ENCODE measurements at places on chromosomes 4 and X.

GRCh38 chr4:174604198-174604597 is 81.9 kb upstream of the HPGD start:
- DNase-seq: no peak

DNA sequence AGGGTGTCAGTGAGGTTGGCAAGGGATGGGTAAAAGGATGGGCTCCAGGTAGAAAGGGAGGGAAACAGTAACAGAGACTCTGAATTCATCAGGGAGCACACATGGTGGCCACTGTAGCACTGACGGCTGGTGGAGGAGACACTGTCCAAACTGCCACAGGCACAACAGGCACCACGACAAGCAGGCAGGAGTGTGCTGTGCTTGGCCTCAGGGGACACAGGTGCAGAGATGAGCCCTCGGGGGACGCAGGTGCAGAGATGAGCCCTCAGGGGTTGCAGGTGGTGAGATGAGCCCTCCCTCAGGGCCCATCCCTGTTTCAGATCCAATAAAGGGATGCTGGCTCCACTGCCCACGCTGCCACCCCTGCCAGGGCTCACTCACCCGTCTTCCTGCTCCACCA is 7.6 kb downstream of the PDE6B start:
- no peak for DNase-seq

DNA sequence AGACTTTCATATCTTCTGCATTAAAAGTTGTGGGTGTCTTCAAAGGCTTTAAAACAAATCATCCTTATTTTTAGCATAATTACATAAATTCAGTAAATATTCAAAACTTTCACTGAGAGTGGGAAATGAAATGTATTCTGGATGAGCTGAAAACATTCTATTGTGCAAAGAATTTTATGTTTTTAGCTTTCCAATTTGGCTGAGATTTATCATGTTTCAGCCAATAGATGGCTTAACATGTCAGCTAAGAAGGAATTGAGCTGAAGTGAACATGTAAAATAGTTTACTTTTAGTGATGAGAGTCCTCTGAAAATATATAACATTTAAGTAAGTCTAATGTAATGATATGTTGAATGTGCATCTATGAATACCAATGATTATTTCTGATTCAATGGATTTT is 213.5 kb upstream of the GIMD1 start:
- no peak for DNase-seq

DNA sequence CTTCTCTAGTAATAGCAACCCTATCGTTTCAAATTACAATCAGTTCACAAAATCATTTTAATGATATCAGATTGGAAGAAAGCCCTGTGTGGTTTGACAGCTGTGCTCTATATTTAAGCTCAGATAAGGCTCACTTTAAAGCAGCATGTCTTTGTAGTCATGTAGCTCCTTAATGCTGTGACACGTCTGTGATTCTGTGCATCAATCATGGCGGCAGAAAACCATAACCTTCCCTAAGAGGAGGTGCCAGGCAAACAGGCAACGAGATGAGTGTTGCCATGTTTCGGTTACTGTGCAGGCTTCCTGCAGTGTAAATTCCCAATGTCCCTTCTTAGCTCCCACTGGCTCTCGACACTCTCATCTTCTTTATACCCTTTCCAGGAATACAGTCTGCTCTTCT is 212.7 kb downstream of the GRID2 start:
- DNase-seq: no peak

DNA sequence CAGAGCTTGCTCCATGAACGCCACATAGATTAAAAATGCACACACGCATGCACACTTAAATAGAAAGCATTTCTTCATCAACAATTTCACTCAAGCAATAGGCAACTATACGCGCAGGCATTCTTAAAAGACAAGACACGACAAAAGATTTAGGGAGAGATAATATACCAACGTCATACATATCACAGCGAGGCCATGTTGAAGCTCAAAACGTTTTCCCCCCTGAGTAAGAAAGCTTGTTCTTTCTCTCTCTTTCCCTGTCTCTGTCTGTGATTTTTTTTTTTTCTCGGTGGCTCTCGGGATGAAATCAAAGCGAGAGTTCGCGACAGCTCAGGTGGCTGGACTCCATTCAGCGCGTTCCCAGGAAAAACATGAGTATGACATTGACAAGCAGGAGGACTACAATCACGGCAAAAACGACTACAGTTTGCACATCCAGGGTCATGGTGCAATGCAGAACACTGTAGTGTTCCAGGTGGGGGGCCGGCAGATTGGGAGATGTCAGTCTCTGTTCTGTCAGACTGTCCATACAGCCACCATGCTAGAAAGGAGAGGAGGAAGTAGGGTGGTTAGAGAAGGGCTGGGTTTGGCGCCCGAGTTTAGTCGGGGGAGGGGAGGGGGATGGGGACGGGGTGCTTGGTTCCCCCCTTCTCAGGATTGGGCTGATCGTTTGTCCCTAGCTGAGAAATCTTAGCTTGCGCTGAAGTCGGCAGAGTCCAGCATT is 30.7 kb downstream of the ARHGEF9 start:
- DNase-seq: peak; percentile 20
